AG04450 (cell line): ENCODE measurements at places on chromosomes 11 and 22.

- peak; percentile 7 for DNase-seq
Observed at GRCh38 chr22:35219012-35219411, 38.3 kb upstream of the HMGXB4 start.

DNA sequence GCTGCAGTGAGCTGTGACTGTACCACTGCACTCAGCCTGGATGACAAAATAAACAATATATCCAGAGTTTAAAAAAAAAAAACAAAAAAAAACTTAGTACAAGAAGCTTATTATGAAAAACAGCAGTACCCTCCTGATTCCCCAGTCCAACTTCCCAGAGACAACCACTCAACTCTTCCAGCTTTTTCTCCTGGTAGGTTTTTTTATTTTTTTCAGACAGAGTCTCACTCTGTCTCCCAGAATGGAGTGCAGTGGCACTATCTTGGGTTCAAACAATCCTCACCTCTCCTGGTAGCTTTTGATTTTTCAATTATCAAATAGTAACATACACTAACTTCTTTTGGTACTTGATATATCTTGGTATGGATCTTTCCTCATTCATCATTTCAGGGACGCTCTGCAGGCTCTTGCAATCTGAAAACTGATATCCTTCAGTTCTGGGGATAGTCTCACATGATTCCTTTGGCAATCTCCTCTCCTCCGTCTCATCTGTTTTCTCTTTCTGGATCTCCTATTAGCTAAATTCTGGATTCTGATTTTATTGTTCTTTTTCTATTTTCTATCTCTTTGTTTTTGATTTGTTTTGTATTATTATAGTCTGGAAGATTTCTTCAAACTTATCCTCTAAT is 44.9 kb downstream of the ALG9 start:
- DNase-seq, result no peak

- no peak for DNase-seq
Observed at GRCh38 chr22:49567899-49568750, 259.5 kb downstream of the BRD1 start.

DNA sequence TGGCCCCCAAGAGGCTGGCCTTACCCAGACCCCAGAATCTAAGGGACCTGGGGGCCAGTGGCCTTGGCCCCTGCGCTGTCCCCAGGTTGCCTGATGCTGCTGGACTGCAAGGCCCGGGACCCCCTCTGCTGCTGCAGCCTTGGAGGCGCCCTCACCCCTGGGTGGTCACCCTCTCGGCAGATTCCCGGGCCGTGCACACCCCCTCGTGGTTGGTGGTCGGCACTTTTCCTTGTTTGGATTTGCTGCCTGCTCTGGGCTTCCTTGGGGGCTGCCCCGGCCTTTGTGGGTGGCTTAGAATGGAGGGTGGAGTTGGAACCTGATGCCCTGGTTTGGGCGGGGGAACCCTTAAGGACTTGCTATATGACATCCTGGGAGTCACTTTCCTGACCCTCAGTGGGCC is 5.3 kb downstream of the RIN1 start:
- DNase-seq, result no peak

DNA sequence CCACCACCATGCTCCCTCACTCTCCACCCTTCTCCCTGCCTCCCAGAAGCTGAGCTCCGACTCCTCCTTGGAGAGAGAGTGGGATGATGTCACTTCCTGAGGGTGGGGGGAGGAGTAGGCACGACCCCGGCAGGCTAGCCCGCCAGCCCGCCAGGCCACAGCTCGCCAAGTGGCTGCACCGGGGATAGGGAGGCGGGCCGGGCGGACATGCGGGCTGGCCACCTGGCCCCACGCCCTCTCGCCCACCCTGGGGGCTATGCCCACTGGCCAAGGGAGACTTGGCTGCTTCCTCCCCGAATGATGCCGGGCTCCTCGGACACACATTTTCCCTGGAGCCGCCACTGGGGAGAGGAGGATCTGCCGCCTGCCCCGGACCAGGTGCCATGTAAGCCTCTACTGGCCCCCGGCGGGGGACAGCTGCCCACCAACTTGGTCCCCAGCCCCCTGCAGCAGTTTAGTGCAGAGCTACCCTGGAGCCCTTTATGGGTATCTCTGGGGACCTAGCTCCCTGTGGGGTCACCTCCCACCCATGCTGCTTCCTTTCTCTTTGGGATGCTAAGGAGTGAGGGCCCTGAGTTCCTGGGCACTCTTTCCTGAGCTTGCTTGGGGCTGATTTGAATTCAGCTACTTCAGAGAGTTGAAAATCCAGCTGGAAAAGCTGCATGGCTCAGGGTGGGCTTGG is 33.7 kb upstream of the MYRF start:
- DNase-seq, result peak; percentile 38

DNA sequence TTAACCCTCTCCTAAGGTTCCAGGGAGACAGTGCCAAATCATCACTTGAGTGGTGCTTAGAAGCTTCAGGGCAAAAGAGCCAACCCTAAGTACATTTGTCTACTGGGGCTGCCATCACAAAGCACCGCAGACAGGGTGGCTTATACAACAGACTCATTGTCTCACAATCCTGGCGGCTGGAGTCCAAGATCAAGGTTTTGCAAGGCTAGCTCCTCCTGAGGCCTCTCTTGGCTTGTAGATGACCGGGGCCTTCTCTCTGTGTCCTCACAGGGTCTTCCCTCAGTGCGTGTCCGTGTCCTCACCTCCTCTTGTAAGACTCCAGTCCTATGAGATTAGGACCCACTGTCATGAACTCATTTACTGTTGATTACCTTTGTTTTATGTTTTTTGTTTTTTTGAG is 34.1 kb upstream of the CD81 start:
- DNase-seq, result no peak

DNA sequence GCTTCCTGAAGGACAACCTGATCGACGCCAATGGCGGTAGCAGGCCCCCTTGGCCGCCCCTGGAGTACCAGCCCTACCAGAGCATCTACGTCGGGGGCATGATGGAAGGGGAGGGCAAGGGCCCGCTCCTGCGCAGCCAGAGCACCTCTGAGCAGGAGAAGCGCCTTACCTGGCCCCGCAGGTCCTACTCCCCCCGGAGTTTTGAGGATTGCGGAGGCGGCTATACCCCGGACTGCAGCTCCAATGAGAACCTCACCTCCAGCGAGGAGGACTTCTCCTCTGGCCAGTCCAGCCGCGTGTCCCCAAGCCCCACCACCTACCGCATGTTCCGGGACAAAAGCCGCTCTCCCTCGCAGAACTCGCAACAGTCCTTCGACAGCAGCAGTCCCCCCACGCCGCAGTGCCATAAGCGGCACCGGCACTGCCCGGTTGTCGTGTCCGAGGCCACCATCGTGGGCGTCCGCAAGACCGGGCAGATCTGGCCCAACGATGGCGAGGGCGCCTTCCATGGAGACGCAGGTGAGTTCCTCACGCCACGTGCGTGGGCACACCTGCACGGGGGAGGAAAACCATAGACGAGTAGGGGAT is 1.5 kb downstream of the BCR start:
- DNase-seq, result no peak

- DNase-seq, result no peak
Observed at GRCh38 chr11:13140028-13140870, 131.1 kb downstream of the RASSF10 start.

DNA sequence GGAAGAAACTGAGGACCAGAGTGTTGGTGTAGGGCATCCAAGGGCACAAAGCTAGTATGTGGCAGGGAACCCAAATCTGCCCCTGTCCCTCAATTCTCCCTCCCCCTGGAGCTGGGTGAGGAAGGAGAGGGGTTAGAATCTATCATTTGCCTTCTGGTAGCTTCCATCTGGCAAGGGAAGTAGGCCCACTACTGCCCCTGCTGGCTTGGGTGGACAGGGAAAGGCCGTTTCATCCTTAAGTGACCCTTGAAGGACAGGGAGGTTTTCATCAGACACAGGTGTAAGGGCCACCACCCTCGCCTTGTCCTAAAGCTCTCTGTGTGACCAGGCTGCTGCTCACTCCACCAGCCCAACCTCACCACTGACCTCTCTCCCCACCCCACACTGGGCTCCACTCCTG is 22.1 kb downstream of the NECTIN1 start:
- DNase-seq, result no peak

DNA sequence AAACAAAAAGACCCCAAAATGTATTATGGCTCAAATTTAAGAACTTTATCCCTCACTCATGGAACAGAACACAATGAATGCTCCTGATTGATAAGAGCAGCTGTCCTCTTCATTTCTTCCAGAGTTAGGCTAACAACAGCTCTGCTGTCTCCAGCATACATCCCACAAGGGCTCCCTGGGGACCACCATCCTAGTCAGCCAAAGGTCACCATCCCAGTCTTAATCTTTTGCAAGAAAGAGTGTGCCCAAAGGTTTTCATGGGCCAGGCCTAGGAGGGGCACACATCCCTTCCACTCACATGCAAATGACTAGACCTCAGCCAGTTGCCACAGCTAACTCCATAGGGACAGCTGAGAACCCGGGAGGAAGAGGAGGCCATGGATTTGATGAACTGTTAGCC is 555.3 kb downstream of the BUD13 start:
- no peak for DNase-seq

DNA sequence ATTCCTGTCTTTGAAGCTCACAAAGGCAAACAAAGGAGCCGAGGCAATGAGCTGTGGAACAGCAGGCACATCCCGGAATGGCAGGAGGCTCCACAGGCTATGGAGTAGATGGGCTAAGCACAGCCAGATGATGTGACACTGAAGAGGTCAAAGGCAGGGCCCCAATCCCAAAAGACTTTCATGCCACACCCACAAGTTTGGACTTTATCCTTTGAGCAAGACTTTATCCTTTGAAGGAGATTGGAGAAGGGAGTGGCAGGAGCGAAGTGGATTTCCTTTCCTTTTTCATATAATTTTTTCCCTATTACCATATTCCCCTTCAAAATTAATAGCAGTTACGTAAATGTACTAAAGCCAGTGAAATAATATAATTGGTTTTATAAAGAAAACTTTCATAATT is 379.4 kb downstream of the CADM1 start:
- no peak for DNase-seq

DNA sequence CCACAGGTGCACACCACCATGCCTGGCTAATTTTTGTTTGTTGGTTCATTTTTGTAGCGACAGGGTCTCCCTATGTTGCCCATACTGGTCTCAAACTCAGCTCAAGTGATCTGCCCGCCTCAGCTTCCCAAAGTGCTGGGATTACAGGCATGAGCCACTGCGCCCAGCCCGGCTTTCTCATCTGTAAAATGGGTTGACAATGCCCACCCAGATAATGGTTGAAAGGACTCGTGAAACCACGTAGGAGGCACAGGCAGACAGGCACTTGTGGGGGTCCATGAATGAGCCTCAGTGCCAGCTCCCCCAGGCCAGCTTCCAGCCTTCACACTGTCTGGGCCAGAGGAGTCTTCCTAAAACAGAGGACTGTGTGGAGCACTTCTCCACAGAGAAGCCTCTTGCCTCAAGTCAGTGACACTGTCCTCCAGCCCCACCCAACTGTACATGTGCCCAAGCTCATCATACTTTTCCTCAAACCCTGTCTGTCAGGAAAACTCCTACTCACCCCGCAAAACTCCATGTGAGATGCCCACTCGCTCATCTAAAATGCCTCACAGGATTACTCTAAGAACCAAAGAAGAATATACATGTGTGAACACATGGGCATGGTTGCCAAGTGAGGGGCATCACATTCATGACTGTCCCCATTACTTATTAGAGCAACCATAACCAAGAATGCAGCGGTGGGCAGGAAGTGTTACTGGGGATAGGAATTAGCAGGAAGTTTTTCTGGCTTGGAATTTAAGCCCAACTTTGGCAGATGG is 32.1 kb upstream of the WNT7B start:
- DNase-seq, result no peak

DNA sequence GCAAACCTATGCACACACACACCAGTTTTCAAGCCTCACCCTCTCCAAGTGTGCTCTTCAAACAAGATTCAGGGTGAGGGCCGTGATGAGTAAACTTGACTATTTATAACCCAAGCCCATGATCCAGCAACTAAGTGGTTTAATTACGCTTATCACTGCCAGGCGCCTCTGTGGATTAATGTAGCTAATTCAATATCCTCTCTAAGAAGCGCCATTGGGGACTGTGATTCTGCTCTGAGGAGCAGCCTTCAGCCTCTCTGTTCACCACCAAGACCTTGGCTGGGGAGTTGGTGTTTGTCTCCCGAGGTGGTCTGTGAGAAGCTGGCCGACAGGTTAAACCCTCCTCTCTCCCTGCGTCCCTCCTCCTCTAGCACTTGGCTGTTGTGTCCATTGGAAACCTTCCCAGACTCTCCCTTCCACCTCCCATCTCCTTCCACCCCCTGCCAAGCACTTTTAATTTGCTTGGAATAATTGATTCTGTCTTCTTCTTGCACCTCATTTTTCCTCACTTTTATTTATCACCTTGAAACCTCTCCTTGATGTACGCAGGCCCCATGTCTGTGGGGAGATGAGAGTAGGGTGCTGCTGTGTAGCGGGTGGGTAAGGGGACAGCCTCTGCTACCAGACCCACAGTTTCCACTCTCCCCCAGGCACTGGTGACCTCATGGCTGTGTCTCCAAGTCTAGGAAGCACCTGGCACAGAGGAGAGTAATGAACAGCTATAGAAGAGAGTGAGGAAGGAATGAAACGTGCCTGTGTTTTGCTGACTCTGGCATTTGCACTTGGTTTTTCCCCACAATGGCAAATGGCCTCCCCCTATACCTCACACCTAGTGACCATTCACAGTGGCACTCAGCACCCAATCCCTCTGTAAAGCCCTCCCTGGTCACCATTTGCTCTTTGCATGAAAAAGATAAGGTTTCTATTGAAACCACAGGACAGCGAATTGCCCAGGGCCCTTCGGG is 236.6 kb downstream of the GRIK4 start:
- DNase-seq, result no peak

- no peak for DNase-seq
Observed at GRCh38 chr22:24953384-24954113, 1.0 kb downstream of the KIAA1671 start.

GRCh38 chr11:92845805-92846204 is 123.6 kb upstream of the MTNR1B start:
- no peak for DNase-seq

- DNase-seq, result no peak
Observed at GRCh38 chr11:74182635-74183034, 11.5 kb downstream of the PPME1 start.

GRCh38 chr11:17781221-17781620 is 46.6 kb downstream of the KCNC1 start:
- no peak for DNase-seq

DNA sequence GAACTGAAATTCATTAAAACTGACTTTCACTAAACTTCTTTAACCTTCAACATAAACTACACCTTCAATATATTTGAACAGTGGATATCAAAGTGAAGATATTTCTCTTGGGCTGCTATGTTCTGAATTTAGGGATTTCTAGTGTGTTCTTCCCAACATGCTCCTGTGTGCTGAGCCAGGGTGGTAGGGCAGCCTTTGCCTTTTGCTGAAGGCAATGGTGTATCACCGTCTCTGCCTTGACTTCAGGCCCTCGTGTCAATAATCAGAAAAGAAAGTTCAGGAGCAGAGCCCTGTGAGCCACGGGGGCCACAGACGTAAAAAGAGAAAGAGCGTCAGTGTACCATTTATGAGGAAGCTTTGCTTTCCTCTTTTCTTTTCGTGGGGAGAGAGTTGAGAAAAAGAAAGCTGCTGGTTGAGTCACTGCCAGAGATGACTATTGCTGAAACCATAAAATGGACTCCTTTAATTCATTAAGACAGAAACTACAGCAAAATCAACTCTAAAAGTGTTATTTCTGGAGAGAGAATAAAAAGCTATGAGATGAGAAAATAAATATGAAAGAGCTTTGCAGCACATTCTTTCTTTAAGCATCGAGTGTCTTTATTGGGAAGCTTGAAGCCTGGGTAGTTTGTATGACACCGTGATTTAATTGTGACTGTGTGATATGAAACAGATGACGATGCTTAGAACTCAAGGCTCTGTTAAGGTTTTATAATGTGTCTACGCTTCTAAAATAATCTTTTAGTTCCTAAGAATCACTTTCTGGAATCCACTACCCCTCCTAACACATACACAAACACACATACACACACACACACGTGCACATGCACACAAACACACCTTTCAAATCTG is 271.8 kb upstream of the MTNR1B start:
- no peak for DNase-seq
